ENCODE measurements at places on chromosomes 2 and 18.

GRCh38 chr2:119011162-119011909 lies 69.3 kb downstream of the MARCO start:
- no peak for DNase-seq

- DNase-seq = no peak
These were observed 289.4 kb downstream of the MTX2 start for GRCh38 chr2:176558574-176559140.

DNA sequence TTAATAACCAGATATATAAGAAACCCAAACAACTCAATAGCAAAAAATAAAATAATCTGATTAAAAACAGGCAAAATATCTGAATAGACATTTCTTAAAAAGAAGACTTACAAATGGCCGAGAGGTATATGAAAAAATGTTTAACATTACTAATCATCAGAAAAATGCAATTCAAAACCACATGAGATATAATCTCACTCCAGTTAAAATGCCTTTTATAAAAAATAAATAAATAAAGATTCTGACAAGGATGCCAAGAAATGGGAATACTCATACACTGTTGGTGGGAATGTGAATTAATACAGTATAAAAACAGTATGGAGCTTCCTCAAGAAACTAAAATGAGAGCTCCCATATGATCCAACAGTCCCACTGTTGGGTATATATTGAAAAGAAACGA lies 33.9 kb upstream of the BMP10 start:
- no peak for DNase-seq

- no peak for DNase-seq
These were observed 206.7 kb downstream of the ZFP36L2 start for GRCh38 chr2:43019536-43020183.

- DNase-seq = no peak
These were observed 373.8 kb upstream of the RAB6C start for GRCh38 chr2:129605646-129606045.

- no peak for DNase-seq
These were observed 14.1 kb upstream of the EIF2AK3 start for GRCh38 chr2:88641330-88641729.

DNA sequence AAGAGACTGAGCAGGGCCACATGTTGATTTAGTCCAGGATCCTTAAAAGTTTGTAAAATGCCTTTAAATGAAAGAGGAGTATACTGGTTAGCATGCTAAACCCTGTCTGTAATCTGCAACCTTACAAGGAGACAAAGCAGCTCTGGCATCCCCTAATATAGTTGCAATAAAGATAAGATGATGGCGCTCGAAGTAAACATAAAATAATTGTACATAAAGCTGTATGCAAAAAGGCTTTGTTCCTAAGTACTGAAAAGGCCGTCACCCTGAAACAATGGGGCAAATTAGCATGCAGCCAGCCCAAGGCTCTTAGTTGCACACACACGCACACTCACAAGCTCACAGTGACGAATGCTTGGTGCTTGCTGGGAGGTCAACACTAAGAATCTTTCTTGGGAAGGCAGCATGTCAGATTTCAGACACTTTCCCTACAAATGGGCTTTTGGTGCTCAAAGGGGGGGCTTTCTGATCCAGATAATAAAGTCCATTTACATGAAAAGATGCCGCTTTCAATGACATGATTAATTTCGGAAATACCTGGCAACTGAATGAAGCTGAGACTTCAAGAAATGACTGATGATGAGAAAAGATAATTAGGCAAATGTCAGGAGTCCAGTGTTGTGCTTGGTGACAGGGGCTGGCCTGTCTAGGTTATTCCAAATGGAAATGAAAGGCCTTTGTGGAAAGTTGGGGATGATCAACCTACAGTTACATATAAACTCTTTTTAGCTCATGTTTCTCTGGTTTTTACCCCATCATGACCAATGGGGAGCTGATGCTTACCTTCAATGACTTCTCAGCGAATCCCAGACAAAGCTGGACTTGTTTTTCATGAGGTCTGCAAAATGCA lies 370.3 kb downstream of the MEIS1 start:
- no peak for DNase-seq

DNA sequence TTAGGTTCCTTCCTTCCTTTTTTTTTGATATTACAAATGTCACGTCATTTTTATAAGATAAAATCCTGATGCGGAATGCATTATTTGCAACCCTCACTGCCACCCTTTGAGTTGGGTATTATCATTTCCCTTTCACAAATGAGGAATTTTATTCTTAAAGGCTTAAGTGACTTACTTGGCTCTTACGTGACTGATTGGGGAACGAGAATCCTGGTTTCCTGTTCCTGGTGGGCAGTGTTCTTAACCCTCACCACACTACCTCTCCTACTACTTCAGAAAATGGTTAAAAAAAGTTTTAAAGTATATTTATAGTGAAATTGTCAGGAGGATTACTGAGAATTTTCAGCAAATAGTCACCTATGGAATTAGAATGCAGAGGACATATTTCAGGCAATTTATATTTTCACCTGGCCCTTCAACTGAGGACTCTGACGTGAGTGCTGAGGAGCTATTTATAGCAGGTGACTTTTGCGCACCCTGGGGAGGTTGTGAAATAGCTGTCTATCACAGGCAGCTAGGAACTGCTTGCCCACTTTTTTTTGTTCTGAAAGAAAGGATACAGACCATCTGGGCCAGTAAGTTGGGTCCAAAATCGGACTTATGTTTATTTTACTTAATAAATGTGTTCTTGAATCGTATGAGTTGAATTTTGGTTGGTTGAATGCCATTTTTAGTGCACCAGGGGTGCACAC lies 18.7 kb upstream of the RASGRP3 start:
- DNase-seq = no peak

- DNase-seq = no peak
These were observed 107.5 kb downstream of the FAM210A start for GRCh38 chr18:13618760-13619438.

DNA sequence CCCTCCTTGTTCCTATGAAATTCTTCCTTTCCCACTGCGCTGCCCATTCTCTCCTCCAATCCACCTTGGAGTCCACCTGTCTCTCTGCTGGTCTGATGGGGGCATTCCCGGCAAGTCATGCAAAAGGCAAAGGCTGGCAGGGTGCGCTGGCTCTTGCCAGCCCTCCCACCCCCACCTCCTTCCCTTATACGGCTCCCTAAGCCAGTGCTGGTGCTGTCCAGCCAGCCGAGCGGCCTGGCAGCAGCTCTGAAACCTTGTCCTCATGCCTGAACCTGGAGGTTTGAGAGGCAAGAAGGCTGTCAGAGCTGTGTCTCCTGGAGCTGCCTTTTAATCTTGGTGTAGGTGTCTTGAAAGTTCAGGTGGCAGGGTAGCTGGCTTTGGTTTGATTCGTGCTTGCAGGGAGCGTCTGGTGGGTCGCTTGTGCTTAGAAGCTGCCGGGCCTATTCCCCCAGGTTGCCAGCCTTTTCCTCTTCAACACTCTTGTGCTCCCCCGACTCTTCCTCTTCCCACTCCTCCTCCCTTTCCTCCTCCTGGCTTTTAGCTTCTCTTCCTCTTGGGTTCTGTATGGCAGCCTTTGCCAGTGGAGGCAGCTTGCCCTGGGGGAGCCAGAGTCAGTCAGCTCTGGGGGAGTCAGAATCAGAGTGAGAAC lies 748 bp downstream of the LIPG start:
- DNase-seq = no peak

GRCh38 chr2:191936882-191937405 lies 90.1 kb upstream of the CAVIN2 start:
- DNase-seq = no peak

DNA sequence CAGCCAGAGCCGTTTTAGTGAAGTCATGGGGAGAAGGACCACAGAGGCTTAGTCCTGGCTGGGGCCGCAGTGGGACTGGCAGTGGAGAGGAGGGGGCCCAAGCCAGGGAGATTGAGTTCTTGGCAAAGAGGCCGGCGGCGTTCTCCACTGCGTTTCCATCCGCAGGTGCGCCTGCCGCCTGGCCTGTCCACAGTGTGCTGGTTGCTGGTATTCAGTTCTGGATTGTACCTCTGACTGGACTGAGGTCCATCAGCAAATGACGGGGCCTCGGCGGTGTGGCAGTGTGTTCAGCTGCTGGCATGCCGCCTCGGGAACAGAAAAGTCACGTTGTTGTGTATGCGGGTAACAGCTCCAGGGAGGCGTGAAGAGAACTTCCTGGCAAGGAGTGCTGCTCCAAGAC lies 36.8 kb downstream of the LRRFIP1 start:
- no peak for DNase-seq
